ENCODE measurements at places on chromosomes 2 and 18.

DNA sequence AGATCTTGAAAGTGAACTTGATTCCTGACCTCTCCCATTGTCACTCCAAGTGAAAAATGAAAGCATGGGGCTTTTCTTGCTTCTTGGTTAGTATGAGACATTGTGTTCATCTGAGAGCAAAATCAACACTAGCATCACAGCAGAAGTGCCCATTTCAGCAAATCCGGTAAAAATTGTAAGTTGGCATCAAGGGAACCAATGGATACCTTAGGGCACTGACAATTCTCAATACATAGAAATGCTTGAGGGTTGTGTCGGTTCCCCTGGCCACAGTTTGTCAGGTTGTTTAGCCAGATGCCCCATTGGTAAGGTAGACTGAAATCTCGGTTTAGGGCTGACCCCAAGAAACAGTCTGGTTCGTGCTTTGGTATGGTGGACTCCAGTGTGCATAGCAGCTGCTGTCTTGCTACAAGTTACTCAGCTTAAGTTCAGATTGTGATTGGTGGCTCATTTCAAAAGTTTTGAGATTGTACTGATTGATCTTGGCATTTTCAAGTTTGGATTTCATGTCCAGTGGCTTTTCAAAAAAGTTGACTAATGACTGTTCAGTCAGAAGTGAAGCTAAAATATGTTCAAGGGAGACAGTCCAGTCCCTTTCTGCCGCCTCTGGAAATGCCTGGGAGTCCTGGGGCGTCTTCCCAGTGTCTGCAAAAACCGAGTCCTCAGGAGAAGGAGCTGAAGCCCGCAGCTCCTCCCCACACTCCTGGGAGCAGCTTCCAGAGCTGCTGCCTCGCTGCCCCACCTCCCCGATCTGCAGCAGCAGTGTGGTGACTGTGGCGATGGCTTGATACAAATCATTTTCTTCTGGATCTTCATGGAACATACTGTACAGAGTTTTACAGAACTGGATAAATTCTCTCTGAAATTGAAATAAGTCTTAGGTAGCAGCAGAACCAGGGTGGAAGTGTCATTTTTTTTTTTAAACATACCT is 5.6 kb downstream of the RPL31 start:
- DNase-seq = no peak

- no peak for DNase-seq
Measured at GRCh38 chr2:18319987-18320386, 240.5 kb downstream of the RDH14 start.

DNA sequence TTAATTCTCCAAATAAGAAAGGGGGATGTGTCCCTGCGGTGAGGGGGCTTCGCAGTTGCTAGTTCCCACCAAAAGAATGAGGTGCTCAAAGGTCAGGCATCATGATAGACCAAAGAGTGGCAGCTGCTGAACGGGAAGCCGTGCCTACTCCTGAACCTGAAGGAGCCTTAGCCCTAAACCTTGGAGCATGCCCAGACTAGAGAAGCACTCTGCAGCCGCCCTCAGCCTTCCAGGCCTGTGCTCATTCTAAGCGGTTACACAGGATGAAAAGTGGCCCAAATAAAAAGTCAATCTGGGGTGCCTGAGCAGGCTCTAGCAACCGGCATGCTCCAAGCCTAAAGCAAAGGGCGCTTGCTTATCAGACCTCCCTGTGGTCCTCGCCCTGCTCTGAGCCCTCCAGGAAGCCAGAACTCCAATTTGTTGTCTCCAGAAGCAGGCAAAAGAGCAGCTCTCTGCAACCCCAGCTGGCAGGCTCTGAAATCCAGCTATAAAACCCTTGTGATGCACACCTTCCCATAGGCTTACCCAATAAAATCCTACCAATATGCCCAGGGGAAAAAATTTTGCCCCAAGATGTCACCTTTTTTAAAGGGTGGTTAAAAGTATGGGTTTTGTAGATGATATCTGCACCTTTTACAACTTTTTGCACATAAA is 17.5 kb downstream of the UXS1 start:
- DNase-seq = no peak

GRCh38 chr18:1663879-1664705 is 759.4 kb downstream of the ADCYAP1 start:
- no peak for DNase-seq

GRCh38 chr2:127700527-127701192 is 637 bp upstream of the SFT2D3 start:
- DNase-seq = no peak

DNA sequence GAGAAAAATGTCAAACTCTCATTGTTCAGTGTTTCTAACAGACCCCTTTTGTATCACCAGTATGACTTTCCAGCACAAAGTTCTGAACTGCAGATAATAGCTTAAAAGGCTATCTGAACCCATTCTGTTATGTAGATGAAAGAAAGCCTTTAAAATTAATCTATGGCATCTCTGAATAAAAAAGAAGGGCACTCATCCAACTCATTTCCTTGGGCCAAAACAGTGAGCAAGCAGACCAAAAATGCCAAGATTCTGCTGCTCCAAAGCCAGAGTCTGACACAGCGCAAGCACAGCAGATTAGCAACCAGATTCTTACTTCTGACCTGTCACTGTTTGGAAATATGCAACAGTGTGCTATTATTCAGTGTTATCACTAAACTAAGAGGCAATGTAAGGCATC is 22.6 kb upstream of the ITGA6 start:
- no peak for DNase-seq

DNA sequence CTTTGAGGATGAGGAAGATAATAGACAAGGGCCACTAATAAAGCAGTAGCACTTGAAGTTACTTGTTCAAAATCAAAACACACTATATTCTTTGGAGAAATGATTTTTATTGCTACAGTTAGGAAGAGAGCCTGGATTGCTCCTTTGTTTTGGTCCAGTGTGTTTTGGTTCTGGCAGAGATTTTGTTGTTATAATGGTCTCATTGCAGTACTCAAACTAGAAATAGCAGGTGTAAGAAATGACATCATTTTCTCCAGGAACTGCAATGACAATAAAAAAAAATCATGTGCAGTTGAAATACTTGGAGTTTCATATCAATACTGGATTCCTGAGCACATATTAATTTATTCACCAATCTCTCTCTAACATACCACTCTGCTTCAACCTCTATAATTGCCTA is 490.3 kb downstream of the CCDC85A start:
- no peak for DNase-seq

- DNase-seq = no peak
Measured at GRCh38 chr18:24502667-24503523, 42.5 kb downstream of the HRH4 start.

- no peak for DNase-seq
Measured at GRCh38 chr2:55587-56448, 9.5 kb upstream of the FAM110C start.

Data from SIG-M5 (cell line).